ENCODE measurements at places on chromosomes 11 and 22.

GRCh38 chr11:69452206-69452987 is 29.1 kb upstream of the LINC01488 start:
- DNase-seq, result no peak

GRCh38 chr11:69131644-69132300 is 24.0 kb upstream of the SMIM38 start:
- DNase-seq, result no peak

- no peak for DNase-seq
These were observed 15.3 kb upstream of the MUC5B start for GRCh38 chr11:1207401-1208143.

GRCh38 chr11:87185228-87185627 is 147.5 kb downstream of the TMEM135 start:
- no peak for DNase-seq

DNA sequence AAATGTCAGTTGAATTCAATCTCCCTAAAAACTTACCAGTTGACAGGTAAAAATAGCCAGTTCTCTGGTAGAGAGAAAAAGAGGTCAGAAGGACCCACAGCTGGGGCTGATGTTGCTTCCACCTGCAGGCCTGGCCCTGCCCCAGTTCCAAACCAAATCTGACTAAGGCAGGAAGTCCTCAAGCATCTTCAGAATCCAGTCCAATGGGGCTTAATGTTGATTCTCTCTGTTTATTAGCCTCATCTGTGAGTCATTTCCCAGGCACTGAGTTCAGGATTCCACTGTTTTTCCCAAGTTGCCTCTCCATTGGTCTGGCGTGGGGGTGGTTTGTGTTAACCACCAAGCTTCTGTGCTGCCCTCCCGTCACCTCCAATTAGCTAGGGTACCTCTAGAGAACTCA is 601.8 kb downstream of the INSC start:
- DNase-seq, result no peak

- no peak for DNase-seq
These were observed 338.6 kb upstream of the PLET1 start for GRCh38 chr11:112599265-112599664.

- DNase-seq, result no peak
These were observed 979 bp downstream of the SMIM38 start for GRCh38 chr11:69156673-69157155.

GRCh38 chr11:129392995-129393394 is 17.3 kb downstream of the BARX2 start:
- no peak for DNase-seq

DNA sequence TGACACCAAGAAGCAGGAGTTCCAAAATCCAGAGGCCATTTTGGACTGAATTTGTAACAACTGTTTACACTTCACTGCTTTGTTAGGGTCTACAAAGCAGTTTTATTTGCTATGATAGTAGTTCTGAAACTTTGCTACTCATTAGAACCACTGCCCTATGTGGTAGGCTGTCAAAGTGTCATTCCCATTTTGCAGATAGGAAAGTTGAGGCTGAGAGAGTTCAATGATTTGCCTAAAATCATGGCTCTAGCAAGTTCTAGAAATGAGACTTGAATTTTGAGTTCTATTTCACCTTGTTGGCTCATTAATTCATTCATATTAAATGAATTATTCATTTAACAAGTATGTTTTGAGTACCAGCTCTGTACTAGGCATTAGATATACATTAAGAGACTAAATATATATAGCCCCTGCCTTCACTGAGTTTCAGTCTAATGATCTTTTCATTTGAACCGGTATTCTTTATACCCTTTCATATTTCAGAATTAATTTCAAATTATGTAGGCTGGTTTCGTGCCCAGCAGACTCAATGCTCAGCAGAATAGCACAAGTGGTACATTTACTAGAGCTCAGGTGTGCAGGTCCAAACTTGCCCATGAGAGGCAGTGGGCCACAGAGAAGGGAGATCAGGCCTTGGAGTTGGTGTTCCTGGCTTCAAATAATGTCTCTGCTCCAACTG is 93.5 kb downstream of the ME3 start:
- no peak for DNase-seq

GRCh38 chr22:27772984-27773498 is 28.5 kb downstream of the MN1 start:
- DNase-seq, result no peak

DNA sequence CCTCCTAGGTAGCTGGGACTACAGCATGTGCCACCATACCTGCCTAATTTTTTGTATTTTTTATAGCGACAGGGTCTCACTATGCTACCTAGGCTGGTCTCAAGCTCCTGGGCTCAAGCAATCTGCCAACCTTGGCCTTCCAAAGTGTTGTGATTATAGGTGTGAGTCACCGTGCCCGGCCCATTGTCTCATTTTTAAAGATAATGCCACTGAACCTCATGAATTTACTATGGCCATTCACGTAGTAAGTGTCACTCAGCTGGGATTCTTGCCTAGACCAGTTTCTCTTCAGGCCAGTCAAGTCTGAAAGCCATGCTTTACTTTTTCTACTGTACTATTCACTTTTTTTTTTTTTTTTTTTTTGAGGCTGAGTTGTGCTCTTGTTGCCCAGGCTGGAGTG is 22.4 kb downstream of the DEPDC5 start:
- DNase-seq, result no peak

DNA sequence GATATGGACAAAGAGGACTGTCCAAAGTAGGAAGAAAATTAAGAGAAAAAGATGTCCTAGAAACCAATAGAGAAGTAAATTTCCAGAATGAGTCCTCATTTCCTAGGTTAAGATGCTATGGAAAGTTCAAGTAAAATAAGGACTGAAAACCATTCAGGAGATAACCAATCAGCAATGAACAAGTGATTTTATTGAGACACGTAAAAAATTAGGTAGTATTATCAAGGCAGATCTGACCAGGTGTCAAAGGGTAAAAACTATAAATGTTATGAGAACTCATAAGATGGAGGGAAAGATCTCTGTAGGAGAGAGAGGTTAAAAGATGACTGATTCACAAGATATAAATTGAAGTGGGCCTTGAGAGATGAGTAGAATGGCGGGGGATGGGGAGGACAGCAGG is 50.2 kb downstream of the SPATA19 start:
- no peak for DNase-seq

DNA sequence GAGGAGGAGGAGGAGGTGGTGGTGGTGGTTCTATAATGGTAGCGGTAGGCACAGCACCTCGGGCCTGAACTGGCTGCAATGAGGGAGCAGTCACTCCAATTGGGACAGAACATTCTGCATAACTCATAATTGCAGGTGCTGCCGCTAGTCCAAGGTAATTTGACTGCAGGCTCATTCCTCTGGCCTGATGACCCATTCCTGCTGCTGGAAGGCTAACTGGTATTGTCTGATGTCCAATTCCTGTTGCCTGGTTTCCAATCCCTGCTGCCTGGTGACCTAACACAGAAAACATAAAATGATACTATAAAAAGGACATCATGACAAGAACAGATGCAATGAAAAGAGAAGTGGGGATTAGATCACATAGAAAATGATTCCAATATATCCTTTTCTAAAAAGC is 7.9 kb upstream of the AGBL2 start:
- no peak for DNase-seq

- no peak for DNase-seq
These were observed 2.9 kb downstream of the IZUMO1R start for GRCh38 chr11:94307101-94307791.

DNA sequence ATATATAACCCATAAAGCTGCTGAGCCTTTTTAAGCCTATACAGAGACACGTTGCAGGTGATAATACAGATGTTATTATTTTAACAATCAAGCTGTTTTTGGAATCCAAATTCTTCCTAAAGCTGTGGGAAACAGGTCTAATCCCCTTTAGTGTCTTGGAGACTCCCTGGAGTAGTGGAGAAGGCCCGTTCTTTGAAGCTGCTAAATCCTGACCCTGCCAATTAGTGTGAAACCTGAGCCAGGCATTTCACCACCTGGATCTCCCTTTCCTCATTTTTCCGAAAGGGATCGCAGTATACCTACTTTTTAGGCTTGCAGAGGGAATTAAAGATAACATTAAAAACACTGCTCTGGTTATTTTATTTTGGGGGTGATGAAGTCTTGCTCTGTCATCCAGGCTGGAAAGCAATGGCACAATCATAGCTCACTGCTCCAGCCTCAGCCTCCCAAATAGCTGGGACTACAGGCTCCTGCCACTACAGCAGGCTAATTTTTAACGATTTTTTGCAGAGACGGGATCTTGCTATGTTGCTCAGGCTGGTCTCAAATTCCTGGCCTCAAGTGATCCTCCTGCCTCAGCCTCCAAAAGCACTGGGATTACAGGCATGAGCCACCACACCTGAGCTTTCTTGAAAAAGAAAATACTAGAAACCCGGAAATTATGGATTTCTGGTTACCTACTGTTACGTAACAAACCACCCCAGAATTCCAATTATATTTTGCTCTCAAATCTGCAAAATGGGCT is 1.7 kb upstream of the EIF4ENIF1 start:
- no peak for DNase-seq

DNA sequence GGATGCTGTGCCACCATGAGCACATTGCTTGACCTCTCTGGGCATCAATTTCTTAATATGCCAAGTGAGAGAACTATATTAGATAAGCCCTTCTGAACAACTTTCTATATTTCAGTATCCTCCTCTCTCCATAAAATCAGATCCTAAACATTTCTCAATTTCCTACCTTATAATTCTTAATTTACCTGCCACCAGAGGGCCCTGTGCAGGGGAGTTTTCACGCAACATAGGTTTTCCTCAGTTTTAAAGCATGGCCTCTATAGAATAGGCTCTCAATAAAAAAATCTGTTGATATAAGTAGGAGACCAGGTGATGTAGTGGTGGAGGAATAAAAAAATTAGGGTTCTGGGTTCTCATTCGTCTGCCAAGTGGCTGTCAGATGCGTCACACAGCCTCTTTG is 83.7 kb upstream of the DBX1 start:
- no peak for DNase-seq

GRCh38 chr11:61700212-61700611 is 20.0 kb downstream of the DAGLA start:
- DNase-seq, result no peak

DNA sequence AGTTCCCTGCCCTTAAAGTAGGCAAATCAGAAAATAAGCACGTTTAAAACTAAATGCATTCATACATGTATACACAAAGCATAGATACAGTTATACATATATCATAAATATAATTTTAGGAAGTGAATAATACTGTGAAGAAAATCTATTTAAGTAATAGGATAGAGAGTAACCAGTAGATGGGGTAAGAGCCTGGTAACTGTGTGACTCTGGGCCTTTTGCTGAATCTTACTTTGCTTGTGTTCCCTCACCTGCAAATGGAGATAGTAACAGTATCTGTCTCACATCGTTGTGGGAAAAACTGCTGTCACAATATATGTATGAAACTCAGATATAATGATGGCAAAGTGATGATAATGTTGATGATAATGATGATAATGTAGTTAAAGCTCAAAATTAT is 29.9 kb downstream of the MS4A2 start:
- DNase-seq, result no peak

DNA sequence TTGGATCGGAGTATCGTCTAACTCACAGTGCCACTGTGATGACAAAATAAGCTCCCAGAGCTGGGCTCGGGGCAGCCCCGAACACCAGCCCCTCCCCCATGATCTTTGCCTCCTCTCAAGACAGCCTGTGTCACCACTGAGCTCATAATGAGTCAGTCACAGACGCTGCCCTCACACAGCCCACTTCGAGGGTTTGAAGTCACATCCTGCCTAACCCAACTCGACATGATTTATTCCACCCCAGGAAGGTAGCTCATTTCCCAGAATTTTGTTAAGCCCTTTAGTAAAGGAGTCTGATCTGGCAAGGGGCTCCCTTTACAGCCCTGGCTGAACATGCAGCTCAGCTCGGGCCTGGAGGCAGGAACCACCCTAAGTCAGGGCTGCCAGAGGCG is 22.8 kb downstream of the MYH9 start:
- no peak for DNase-seq

DNA sequence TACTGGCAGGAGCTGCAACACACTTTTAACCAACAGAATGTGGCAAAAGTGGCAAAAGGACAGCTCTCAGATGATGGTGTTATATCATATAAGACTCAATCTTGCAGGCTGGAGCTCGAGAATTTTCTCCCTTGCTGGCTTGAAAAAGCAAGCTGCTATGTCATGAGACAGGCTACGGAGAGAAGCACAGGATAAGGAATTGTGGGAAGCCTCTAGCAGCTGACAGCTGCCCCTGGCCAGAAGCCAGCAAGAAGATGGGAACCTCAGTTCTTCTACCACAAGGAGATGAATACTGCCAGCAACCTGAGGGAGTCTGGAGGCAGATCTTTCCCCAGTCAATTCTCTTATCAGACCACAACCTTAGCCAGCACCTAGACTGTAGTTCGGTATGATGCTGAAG is 24.6 kb downstream of the FXYD6 start:
- no peak for DNase-seq

DNA sequence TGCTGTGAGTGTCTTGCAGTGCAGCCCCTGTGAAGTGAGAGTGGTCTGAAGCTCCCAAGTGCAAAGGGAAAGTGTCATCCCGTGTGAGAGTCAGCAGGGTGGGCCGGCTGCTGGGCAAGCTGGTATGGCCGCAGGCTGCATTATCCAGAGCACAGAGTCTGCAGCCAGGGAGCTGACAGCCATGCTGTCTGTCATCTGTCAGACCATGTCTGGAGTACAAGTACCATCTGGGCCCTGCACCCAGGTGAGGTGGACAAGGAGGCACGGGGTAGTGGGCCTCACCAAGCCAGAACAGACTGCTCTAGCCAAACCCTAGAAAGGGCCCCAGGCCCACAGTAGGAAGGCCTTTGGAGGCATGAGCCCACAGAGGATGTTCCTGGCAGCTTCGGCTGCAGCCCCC is 20.2 kb downstream of the LMO1 start:
- DNase-seq, result no peak

DNA sequence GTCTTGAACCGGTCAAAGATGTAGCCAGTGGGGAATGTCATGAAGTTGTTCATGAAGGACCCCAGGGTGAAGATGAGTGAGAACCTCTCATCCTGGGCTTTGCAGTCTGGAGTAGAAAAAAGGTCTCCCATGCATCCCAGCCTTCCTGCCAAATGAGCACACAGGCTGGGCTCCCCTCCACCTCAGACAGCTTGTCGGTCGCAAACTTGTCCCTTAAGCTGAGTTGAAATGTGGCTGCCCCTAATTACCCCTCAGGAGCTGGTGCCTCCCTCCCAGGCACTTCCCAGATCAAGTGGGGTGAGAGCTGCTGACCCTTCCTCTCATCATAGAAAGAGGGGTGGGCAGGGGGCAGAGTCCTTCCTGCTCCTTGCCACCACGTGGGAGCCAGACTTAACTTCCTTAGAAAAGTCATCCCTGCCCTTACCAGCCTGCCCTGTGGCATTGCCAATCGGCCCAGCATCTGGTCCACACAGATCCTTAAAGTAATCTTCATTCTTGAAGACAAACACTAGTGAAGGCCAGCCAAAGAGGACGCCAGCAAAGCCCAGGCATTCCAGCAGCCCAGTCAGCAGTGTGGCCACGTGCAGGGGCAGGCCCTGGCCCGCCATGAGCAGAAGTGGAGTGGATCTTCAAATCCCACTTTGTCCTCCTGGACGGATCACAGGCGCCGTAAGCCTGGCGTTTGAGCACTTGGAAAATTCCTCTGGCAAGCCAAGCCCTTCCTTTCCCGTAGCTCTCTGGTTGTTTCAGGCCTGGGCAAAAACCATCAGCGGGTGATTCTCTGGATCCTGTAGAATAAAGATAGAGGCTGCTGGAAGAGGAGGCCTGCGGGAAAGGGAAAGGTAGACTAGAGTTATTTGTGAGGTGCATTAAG is 1.1 kb downstream of the SLC43A3 start:
- DNase-seq, result no peak

GRCh38 chr11:64415286-64415685 is 56.3 kb downstream of the RPS6KA4 start:
- no peak for DNase-seq

- DNase-seq, result no peak
These were observed 32.7 kb upstream of the PACSIN2 start for GRCh38 chr22:43047605-43048004.
